Stimulated activated CD4-positive, alpha-beta T cell treated with anti-CD3 and anti-CD28 coated beads, TNF-alpha, amount 100 ng/mL, for 1 hour (primary cell): ENCODE measurements at places on chromosomes 7 and 10.

GRCh38 chr7:391411-391951 lies 101.5 kb downstream of the FOXL3 start:
- no peak for DNase-seq

DNA sequence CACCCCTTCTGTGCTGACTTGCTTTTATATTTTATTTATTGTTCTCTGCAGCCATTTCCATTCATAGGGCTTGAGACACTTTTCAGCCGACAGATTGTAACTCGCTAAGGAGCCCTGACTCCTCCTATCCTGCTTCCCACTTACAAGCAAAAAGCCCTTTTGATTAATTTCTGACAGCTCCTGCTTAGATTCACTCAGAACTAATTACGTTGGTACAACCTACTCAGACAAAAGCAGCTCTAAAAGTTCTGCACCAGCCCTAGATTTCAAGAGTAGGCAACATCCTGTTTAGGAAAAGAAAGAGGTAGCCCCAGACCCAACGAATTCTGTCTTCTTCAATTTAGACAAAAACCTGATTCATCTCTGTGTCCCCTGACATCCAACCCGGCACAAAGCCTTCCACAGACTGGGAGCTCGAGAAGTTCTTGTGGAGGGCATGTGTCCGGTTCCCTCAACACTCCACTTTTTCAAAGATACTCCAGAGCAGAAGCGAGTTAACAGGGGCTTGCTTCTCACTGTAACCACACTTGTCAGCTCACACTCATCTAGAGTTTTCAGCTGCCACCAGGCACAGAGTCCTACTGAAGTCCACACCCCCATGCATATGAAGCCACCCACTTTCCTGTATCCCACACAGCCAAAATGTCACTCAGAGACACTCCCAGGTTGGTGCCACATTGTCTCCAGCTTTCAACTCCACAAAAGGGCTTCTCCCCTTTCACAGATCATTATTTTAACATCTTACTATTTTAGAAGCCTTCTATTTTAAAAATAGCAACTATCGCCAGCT lies 113.6 kb upstream of the NFE2L3 start:
- no peak for DNase-seq

- DNase-seq, result no peak
Measured at GRCh38 chr10:33798754-33799153, 464.3 kb upstream of the NRP1 start.

- DNase-seq, result no peak
Measured at GRCh38 chr10:34008656-34009055, 674.2 kb upstream of the NRP1 start.

DNA sequence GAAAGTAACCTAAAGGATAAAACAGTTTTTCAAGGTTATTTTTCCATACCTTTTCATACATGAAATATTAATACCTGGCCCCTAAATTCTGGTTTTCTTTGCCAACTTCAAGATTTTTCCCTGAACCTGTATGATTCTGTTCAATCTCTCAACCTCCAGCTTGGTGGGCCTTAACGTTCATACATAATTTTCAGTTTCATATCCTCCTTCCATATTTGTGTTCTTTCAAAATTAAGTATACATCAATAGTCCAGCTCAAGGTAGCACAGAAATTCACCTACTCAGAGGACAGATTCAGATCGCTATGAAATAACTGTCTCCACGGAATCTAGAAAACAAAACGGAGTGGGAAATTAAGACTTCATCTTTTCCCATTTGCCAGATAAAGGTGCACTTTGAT lies 505.8 kb upstream of the GHITM start:
- no peak for DNase-seq

DNA sequence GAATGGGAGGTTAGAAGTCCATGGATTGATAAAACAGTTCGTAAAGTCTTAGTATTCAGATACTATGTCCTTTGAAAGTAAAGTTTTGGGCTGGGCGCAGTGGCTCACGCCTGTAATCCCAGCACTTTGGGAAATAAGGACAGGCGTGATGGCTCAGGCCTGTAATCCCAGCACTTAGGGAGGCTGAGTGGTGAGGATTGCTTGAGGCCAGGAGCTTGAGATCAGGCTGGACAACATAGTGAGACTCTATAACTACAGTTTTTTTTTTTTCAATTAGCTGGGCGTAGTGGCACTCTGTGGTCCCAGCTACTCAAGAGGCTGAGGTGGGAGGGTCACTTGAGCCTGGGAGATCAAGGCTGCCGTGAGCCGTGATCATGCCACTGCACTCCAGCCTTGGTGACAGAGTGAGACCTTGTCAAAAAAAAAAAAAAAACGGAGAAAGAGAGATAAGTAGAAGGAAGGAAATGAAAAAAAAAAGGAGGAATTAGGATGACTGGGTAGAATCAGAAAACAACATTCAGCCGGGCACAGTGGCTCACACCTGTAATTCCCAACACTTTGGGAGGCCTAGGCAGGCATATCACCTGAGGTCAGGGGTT lies 25.7 kb upstream of the AGFG2 start:
- DNase-seq, result no peak

DNA sequence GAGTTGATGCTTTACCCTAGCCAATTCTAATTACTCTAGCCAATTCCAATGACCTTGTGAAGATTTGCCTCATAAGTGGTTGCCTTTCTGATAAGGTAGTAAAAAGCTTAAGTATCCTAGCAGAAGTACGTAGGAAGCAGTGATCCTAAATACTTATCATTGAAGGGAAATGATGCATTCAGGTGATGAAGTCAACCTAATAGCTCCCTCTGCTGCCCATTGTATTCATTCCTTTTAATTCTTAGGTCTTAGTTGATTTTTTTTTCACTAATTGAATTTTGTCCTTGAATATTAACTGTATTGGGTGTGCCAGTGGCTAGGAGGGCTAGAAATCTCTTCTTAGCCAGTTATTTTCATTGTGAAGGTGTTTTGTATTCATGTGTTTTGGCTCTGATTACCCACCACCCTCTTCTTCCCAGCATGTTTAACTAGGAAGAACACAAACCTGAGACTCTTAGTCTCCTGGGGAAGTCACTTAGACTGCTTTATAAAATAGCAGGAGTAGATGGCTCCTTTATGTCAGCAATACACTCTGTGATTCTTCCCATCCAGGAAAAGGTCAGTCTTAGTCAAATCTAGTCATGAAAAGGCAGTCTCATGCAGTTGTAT lies 46.3 kb downstream of the PLEKHA8 start:
- no peak for DNase-seq

DNA sequence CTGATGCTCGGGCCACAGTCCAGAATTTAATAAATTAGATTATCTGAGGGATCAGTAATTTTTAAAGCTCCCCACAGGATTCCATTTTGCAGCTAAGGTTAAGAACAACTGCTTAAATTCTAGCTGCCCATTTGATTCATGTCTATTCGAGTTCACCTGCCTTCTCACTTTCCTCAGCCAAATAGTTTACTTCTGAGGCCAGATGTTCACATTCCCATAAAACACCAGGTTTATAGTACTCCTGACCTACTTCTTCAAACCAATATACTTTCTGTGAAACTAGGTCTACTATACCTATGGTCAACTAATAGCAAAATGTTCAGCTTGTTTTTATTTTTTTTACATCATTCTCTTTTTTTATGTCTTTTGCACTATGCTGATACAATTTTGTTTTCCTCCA lies 86.3 kb downstream of the GPR158 start:
- no peak for DNase-seq
